ENCODE measurements at places on chromosomes 7 and 10. TPM values are rescaled to one million over a fixed set of nuclear protein-coding genes. Genes with fewer than 3 reads are reported as not detected.
A peak's percentile ranks its signal among the peaks of the same experiment; 100 is the strongest.

- H3K36me3 ChIP-seq: no peaks in the 10 kb centered on the region
- no peak for DNase-seq
- H3K27ac ChIP-seq: no peak overlapping the region
Measured at GRCh38 chr7:8592167-8592566, 158.8 kb downstream of the NXPH1 start.

- H3K36me3 ChIP-seq: no peaks in the 10 kb centered on the region
- no peaks in the 10 kb centered on the region for H3K4me1 ChIP-seq
- H3K4me3 ChIP-seq: no peak overlapping the region
- H3K27ac ChIP-seq: peak overlapping the region; percentile 18
- no peaks in the 10 kb centered on the region for H3K27me3 ChIP-seq
Measured at GRCh38 chr10:95832216-95833041, 75.3 kb upstream of the CC2D2B start.

DNA sequence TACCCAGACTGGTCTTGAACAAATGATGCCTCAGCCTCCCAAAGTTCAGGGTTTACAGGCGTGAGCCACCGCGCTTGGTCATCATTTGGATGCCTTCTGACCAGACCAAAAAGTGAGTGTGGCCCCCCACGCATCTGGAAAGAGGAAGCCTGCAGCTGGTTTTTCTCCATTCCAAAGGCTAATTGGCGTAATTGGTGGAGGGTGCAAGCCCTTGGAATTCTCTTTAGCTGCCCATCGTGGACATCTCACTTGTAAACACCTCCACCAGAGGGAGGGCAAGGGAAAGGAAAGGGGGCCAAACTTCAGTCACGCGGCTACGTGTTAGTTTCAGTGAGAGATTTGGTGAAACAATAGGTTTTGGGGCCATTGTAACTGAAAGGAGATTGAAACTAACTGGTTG, 4.1 kb upstream of the ARHGAP21 start:
- no peaks in the 10 kb centered on the region for H3K36me3 ChIP-seq
- H3K4me3 ChIP-seq: no peak overlapping the region
- no peak overlapping the region for H3K27ac ChIP-seq

- H3K4me3 ChIP-seq: no peak overlapping the region
- H3K36me3 ChIP-seq: no peaks in the 10 kb centered on the region
- no peaks in the 10 kb centered on the region for H3K4me1 ChIP-seq
- no peak for DNase-seq
- no peak overlapping the region for H3K27ac ChIP-seq
- H3K27me3 ChIP-seq: no peaks in the 10 kb centered on the region
Measured at GRCh38 chr10:30883116-30883515, 148.5 kb downstream of the ZNF438 start.

DNA sequence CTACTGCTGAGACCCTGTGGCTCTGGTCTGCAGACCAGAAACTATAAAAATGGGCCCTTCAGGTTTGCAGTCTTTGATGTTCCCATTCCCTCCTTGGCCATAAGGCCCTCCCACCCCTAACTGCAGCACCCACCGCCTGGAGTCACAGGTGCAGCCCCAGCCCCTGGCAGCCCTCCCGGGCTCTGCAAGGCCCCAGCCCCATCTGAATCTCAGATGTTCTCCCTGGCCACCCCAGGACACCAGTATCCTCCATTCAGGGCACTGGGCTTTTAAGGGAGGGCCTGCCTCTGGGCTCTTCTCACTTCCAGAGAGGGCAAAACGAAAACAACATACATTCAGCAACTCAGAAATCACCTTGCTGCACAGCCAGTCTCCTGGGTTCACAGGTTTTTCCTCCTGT, 107.7 kb upstream of the RET start:
- no peaks in the 10 kb centered on the region for H3K4me1 ChIP-seq
- no peak overlapping the region for H3K4me3 ChIP-seq
- no peaks in the 10 kb centered on the region for H3K27me3 ChIP-seq
- DNase-seq: no peak
- no peak overlapping the region for H3K27ac ChIP-seq
- H3K36me3 ChIP-seq: no peaks in the 10 kb centered on the region

GRCh38 chr7:104327534-104327933, 869 bp upstream of the LHFPL3 start:
- no peaks in the 10 kb centered on the region for H3K36me3 ChIP-seq
- no peaks in the 10 kb centered on the region for H3K27me3 ChIP-seq
- no peaks in the 10 kb centered on the region for H3K4me1 ChIP-seq
- no peak overlapping the region for H3K4me3 ChIP-seq
- no peak for DNase-seq

DNA sequence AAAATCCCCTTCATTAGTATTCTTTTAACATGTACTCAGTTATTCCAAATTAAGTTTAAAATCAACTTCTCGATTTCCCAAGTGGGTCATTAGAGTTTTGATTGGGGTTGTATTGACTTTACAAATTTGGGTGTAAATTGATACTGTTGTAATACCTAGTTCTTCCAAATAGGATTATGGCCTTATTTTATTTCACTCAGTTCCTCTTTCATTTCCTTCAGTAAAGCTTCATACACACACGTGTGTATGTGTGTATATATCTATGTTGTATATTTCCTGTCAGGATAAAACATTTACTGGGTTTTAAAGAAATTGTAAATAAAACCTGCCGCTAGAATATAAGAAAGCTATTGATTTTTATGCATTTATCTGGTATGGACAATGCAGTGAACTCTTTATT, 15.9 kb downstream of the YME1L1 start:
- no peak overlapping the region for H3K4me3 ChIP-seq
- no peak for DNase-seq
- no peak overlapping the region for H3K27ac ChIP-seq
- no peaks in the 10 kb centered on the region for H3K36me3 ChIP-seq
- H3K27me3 ChIP-seq: no peaks in the 10 kb centered on the region

DNA sequence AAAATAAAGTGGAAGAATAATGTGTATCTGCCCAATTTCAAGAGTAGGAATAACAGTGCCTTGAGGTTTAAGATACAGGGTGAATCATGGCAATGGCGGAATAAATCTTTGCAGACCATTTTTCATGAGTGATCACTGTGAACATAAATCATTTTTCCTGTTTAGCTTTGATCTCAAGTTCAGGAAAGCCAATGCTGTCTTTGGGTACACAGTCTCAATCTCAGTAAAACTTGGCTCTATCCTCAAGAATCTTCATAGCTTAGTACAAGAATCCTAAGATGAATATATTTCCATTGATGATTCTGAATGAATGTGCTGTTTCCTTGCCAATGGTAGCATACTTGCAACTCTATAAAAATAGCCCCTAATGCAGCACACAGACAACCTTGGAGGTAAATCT, 6.8 kb downstream of the NAMPT start:
- no peaks in the 10 kb centered on the region for H3K27me3 ChIP-seq
- H3K4me3 ChIP-seq: no peak overlapping the region
- no peak overlapping the region for H3K27ac ChIP-seq
- DNase-seq: no peak
- H3K4me1 ChIP-seq: no peaks in the 10 kb centered on the region

DNA sequence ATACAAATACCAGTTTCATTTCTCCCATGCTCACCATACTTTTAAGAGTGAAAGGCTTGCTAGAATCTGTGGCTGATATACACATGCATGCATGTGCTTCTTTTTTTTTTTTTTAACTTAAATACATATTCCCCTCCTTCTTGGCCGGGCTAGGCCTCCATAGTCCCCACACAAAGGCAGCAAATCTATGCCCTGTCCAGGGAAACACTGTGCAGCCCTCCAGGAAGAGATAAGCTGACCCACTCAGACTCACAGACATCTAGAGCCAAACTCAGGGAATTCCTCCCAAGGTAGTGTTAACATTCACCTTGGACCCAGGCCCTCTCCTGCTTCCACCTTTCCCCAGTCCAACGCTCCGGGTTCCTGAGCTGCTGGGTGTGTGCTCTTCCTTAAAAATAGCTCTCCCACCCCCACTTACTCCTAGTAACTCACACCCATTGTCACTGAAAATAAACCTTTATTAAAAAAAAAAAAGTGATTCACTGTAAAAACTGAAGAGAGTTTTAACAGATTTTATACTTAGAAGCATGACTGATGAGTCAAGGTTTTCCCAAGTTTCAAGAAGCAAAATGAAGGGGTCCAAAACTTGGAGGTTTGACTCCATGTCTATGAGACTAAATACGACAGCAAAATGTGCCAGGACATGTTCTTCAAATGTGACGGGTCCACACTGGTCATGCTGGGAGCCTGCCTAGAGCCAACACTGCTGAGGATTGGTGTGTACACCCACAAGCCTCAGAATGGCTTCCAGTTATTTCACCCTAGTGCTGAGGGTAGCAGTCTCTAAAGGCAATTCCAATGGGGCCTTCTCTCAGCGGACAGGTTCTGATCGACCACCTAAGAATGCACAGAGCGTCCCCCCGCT, 159.5 kb downstream of the GLI3 start:
- no peak for DNase-seq
- H3K36me3 ChIP-seq: no peaks in the 10 kb centered on the region
- no peak overlapping the region for H3K4me3 ChIP-seq
- no peaks in the 10 kb centered on the region for H3K4me1 ChIP-seq

DNA sequence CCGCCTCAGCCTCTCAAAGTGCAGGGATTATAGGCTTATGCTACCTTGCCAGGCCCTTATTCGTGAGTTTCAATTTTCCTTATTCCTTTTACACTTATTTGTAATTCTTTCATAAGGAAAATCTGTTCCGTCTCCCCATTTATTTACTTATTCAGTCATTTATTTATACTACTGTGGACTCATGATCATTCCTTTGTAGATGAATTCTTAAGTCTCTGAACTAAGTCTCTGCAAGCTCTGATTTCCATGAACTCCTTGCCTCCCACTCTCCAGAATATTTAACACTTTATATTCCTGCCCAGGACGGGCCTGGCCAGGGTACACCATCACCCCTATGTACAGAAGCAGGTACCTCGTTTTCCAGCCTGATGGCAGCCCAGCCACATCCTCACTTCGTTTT, 39.4 kb downstream of the PFKFB3 start:
- DNase-seq: no peak
- no peaks in the 10 kb centered on the region for H3K27me3 ChIP-seq
- no peaks in the 10 kb centered on the region for H3K4me1 ChIP-seq
- no peaks in the 10 kb centered on the region for H3K36me3 ChIP-seq
- H3K27ac ChIP-seq: no peak overlapping the region

DNA sequence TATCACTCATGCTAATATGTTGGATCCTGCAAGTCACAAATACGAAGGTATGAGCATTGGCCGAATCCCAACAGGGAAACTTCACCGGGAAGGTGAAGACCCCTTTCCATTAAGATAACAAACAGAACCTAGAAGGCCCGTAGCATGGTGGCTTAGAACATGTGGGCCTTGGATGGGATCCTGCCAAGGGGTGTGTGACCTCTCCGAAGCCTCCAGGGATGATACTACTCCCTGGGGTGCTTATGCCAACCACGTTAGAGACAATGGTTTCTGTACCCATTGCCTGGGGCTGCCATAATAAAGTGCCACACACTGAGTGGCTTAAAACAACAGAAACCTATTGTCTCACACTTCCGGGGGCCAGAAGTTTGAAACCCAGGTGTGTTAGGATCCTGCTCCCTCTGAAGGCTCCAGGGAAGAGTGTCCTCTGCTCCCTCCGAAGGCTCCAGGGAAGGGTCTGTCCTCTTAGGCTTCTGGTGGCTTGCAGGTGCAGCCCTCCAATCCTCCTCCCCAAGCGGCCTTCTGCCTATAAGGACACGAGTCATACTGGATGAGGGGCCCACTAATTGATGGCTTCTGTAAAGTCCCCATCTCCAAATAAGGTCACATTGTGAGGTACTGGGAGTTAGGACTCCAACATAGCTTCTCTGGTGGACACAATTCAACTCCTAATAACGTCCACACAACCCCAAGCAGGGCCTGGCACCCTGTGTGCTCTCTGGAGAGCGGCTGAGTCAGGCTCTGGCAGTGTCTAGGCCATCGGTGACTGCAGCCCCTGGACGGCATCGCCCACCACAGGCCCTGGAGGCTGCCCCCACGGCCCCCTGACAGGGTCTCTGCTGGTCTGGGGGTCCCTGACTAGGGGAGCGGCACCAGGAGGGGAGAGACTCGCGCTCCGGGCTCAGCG, 992 bp upstream of the MGMT start:
- no peaks in the 10 kb centered on the region for H3K36me3 ChIP-seq
- H3K27ac ChIP-seq: peak overlapping the region; percentile 69
- peak overlapping the region; percentile 80 for H3K4me3 ChIP-seq
- DNase-seq: no peak
- H3K27me3 ChIP-seq: no peaks in the 10 kb centered on the region

GRCh38 chr7:70319057-70319456, 720.8 kb downstream of the AUTS2 start:
- H3K4me1 ChIP-seq: no peaks in the 10 kb centered on the region
- H3K27ac ChIP-seq: no peak overlapping the region
- no peak overlapping the region for H3K4me3 ChIP-seq
- no peaks in the 10 kb centered on the region for H3K36me3 ChIP-seq
- no peak for DNase-seq
- H3K27me3 ChIP-seq: no peaks in the 10 kb centered on the region

DNA sequence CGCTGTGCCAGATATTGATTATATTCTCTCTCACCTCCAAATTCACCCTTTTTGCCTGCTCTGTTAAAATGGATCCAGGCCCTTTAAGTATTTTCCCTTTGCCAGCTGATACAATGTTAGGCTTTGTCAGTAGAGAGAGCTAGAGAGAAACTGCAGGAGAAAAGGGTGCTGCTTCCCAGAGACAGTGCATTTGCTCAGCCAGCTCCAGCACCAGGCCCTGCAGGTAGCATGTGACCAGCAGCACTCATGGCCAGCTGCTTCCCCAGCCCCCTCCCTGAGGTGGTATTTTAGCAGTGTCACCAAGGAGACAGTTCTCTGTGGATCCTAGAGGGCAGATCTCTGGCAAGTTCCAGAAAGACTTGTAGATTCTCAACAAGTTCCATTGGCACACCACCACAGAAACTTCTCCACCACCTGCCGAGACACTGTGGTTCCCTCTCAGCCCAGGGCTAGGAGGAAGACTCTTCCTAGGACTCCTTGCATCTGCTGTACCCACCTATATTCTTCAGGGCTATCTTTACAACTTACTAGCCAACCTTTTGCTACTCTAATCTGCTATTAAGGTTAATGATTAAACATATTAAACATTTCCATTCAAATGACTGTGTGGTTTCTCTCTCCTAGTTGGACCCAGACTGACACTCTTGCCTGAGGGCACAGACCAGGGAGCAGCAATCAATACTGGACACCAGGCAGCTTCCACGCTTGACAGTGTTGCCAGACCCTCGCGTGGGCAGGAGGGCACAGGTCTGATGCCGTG, 35.6 kb upstream of the ADAM12 start:
- no peak for DNase-seq
- H3K27ac ChIP-seq: no peak overlapping the region
- H3K36me3 ChIP-seq: no peaks in the 10 kb centered on the region
- H3K4me1 ChIP-seq: no peaks in the 10 kb centered on the region
- no peak overlapping the region for H3K4me3 ChIP-seq
- H3K27me3 ChIP-seq: no peaks in the 10 kb centered on the region

Gene HGF
- 15.7 TPM for total RNA-seq

Gene STEAP1
- total RNA-seq: 75.1 TPM

Gene DYNC1I1
- 6.6 TPM for total RNA-seq

All from breast epithelium (tissue), 4 donors.